ENCODE measurements at places on chromosomes 12 and 14.

DNA sequence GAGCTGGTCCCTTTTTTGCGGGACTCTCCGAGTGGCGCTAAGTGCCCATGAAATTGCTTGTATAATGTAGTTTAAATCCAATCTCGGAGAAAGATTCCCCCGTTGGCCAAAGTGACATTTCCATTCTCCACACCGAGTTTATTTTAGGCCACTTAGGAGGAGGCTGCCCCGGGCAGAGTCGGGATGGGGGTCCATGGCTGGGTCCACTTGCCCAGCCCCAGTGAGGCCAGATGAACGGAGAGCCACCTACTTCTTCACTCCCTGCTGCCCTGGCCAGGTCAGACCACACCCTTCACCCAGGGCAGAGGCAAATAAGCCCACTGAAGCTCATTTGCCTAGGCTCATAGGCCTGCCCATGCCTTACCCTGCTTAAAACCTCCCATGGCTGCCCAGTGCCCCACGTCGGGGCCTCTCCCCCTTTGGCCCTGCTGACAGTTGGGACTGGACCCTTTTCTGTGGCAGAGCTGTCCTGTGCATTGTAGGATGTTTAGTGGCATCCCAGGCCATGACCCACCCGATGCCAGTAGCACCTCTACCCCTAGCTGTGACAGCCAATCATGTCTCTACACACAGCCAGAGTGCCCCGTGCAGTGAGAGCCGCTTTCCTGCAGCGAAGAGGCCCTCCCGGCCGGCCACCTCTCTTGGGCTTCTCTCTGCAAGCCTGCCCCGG lies 51.3 kb downstream of the FAM222A start:
- no peak for DNase-seq

DNA sequence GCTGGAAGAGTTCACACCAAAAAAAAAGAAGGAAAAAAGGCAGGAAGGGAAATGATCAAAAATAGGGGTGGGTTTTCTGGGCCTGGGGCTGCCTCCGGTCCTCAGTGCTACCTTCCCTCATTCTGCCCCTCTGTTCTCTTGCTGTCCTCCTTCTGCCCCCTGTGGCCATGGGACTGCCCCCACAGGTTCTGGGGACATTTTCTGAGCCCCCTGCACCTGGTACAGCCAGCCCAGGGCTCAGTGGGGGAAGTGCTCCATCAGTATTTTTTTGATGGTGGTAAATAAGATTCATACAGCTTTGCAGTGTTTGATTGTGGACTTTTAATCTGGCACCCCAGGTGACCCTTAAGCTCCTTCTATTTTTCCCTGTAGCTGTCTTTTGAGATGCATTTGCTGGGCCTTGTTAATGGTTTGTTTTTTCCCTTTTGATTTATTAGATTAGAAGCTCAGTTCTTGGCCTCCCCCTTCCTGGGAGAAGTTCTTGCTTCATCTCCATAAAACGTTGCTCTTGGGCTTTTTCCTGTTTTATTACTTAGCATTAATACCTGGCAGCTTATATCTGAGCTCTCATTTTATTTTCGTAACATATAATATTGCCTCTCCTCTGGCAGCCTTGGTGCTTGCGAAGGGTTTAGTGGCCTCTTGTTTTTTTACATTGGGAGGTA lies 43.1 kb downstream of the CHST11 start:
- DNase-seq: no peak

DNA sequence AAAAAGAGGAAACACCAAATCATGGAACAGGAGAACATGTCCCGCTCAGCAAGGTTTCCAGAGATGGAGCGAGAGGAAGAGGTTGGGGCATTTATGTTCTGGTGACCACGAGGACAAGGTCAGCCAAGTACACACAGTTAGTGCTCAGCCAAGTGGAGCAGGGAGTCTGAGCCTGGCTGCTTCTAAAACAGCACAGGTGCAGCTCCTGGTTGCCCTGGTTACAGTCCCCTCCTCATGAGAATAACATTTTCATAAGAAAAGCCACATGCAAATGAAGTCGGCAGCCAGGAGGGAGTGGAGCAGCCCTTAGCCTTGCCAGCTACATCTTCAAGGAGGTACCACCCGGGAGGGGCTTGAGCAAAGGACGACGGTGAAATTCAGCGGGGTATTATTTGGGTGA lies 81.8 kb downstream of the NOS1 start:
- no peak for DNase-seq

DNA sequence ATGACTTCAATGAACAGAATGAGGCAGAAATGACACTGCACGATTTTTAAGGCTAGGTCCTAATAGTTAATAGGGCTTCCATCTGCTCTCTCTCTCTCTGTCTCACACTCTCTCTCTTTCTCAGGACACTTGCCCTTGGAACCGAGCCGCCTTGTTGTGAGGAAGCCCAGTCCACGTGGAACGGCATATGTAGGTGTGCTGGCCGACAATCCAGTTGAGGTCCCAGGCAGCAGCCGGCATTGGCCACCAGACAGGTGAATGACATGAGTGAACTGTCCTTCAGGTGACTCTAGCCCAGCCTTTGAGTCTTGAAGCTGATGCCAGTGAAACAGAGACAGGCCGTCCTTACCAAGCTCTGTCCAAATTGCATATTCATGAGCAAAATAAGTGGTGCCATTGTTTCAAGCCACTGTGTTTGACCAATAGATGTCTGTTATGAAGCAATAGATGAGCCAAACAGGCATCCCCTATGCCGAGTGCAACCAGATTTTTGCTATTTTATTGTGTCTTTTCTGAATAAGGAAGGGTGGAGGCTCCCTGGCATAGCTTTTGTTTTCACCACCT lies 217.5 kb upstream of the LHX5 start:
- no peak for DNase-seq

GRCh38 chr12:124605883-124606774 lies 38.7 kb upstream of the NCOR2 start:
- peak; percentile 55 for DNase-seq

- no peak for DNase-seq
These were observed 39.4 kb downstream of the HNRNPC start for GRCh38 chr14:21229821-21230220.

DNA sequence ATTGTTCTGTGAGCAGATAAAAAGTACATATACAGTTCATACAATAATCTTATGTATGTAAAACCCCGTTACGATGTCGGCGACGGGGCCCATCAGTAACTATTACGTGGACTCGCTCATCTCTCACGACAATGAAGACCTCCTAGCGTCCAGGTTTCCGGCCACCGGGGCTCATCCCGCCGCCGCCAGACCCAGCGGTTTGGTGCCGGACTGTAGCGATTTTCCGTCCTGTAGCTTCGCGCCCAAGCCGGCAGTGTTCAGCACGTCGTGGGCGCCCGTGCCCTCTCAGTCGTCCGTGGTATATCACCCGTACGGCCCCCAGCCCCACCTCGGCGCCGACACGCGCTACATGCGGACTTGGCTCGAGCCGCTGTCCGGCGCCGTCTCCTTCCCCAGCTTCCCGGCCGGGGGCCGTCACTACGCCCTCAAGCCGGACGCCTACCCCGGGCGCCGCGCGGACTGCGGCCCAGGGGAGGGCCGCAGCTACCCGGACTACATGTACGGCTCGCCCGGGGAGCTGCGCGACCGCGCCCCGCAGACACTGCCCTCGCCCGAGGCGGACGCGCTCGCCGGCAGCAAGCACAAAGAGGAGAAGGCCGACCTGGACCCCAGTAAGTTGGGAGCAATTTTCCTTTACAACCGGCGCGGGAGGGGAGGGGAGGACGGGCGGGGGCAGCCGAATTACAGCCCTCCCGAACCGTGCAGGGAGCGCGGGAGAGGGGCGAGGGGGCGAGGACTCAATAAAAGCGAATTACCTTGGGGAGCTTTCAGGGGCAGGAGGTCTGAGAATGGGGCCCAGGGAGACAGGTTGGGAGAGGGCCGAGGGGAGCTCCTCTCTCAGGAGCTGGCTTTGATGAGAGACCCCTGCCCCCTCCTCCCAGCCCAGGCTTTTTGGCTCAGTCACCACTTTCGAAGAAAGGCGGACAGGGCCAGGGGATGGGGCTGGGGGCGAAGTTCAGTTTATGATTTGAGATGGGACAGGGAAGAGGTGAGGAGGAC lies at the start of gene HOXC9:
HOXC9 (plus strand) TSS at position 46 of the 999 bp plus-strand sequence; CDS start at position 74, 28 bp downstream.
- no peak for DNase-seq

GRCh38 chr14:71183876-71184689 lies 276.8 kb downstream of the PCNX1 start:
- DNase-seq: no peak

DNA sequence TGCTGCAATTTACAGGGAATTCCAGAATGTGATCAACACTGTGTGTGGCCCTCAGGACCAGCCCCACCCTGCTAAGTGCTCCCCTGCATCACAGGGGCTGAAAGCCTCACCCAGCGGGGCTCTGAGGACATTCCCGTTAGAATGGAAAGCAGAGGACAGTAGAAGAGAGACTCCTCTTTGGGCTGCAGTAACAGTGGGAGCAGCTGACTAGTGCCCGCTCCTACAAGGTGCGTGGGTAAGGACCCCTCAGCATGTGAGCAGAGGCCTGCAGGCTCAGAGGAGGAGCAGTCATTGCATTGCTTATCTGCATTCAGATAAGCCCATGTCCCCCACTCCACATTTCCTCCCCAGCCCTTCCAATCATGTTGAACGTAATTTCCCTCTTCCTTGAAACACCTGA lies 120.1 kb downstream of the ITPR2 start:
- no peak for DNase-seq

- no peak for DNase-seq
These were observed 200.0 kb downstream of the FOXG1 start for GRCh38 chr14:28966416-28967233.

DNA sequence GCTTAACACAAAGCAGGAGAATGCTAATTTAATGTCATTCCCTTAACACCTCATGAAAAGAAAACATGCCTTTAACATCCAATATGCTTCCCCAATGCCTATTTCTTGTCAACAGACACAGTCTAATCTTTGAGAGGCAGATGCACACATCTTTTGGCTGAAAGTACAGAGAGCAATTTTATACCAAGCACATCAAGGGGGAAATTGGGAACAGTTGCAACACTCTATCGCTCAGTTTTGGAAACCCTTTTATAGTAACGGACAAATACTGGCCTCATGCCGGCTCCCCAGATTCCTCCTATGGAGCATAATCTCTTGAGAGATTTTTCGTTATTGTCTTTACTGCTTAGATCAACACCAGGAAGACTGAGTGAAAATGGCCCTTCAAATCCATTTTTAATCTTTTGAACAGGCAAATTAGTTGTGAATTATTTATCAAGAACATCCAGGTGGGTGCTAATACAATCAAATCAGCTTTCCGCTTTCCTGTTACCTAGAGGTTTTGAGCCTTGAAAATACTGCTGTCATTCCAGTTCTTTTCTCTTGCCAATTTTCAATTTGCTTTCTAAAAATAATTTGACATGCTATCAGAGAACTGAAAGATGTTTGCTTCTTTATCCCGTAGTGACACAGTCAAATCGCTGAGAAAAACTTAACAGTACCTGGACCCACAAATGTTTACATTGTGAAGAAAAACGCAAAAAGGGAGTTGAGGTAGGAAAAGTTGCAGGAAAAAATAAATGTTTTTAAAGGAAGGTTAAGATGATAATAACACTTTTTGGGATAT lies 60.7 kb upstream of the CAND1 start:
- no peak for DNase-seq

DNA sequence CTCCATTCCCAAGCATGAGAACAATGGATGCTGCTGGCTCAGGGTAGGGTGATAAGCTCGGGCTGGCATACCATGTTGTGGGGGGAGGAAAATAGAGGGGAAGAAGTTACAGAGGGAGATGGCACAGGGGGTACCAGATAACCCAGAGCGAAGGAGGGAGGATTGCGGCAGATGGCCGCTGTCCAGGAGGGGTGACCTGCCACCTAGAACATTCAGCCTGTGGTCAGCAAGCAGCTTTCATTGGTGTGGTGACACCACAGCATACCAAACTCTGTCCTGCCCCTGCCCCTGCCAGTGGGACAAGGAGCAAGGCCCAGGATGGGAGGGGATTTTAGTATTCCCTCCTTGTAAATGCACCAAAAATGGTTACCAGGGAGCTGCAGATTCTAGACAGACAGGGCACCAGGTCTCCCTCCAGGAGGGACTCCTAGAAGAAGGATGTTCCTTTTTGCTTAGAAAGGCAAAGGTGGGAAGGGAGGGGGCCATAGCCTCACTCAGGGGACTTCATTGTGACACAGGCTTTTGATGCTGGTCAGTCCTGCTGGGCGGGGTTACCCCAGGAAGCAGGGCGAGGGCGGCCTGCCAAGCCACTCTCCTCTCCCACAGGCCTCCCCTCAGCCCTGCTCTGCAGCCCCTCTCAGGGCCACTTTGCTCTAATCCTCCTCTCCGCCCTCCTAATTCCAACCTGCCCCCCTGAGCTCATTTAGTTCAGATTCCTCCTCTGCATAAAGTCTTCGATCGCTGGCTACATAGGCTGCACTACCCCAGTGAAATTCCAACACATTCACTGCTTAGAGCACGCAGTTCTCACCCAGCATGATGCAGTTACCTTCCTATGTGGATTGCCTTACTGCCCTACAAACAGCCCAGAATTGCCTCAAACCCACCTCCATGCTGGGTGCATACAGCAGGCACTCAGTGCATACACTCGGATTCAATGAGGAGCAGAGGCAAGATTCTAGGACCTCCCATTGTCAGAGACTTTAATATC lies 36.0 kb upstream of the PLEKHG6 start:
- DNase-seq: no peak

GRCh38 chr14:39469094-39469710 lies 37.0 kb upstream of the FBXO33 start:
- peak; percentile 70 for DNase-seq

All from OCI-M1 (cell line).